ENCODE measurements at places on chromosomes 6 and 20.

- no peak for DNase-seq
These were observed 20.1 kb downstream of the SAMD5 start for GRCh38 chr6:147528511-147529145.

DNA sequence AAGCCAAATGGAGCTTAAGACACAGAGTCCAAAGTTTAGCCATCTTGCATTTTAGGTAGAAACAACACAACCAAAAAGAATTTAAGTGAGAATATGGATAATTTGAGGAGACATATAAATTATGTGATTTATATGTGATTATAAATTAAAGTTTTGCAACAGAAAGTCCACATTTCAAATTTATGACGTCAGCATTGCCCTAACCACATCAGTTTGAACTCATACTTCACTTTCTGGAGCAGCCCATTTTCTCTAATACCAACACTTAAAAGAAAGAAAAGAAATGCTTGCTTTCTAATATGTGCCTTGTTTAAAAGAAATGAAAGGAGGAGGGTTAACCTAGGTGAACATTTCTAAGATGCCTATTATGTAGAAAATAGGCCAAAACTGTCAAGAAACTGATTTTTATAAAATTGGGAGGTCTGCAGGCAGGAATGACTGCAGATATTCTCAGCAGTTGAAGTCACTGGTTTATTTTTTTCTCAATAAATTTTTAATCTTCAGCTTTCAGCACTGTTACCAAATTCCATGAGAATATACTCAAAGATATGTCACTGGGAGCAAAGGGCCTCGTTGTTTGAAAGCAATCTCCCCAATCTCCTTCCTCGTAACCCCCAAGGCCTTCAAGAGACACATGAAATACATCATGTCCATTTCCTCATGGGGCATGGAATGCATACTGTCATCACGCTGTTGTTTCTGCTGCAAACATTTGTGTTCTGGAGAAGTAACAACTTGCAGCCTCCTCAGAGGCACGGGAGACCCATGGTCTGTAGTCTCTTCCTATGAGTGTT lies 137.8 kb downstream of the SOD2 start:
- no peak for DNase-seq

DNA sequence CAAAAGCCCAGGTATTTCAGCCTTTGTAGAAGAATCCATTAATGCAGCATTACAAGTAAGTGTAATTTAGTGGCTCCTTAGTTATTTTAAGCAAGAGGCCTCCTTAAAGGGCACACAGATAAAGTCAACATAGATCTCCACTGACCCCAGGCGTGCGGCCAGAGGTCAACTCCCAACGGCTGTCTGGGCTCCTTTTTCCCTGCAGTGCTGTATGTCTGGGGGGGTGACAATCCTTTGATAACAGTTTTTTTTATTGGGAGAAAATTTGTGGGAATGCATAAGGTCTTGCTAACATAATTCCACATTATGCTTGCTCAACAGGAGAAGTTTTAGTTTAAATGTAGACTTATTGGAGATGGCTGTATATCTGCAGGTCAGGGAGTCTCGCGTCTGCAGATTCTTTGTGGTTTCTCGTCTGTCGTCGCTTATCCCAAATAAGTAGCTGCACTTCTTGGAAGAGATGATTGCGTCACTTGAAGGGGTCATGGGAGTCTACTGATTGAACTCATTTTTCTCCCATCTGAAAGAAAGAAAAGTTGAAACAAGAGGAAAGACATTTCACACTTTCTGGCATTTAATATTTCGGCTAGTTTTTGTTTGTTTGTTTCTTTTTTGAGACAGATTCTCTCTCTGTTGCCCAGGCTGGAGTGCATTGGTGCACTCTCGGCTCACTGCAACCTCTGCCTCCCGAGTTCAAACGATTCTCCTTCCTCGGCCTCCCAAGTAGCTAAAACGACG lies 151.7 kb upstream of the AKAP12 start:
- no peak for DNase-seq

DNA sequence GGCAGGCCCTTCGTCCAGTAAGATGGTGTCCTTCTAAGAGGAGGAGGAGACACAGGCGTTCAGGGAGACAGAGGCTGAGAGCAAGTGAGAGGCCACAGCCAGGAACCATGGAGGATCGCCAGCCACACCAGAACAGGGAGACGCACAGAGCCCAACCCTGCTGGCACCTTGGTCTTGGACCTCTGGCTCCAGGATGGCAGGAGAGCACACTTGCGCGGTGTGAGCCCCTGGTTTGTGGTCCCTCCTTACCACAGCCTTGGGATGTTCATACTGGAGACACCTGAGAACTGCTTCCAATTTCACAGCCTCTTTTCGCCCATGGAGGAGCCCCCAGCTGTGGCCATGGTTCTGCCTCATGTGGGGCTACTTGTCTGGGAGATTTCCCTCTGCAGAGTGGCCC lies 222.4 kb downstream of the DLL1 start:
- DNase-seq = no peak

DNA sequence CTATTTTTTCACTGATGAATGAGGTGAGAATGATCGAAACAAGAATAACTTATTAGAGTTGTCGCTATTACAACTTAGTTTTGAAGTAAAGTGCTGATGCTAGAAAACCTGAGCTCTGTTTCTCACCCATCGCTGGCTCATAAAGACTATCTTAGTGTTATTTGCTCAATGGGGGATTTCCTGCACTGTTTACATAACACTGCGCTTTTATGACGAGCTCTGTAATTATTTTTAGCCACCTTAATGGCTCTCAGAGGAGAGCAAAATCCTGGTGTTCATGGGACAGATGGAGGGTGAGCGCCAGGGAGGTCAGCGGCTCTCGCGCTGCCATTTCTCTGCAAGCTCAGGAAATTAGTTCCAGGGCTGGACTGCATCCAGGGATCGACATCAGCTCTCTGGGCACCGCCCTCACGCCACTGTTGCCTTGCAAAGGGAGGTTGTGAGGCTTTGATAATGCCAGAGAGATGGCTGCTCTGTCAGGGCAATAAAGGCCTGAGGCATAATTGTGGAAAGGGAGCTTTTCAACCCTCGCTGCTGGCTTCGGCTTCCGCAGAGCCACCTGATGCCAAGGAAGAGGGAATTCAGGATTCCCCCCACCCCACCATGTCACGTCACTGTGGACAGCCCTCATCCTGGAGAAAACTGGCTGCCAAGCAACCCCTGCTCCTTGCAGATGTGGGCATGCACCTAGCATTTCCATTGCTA lies 72.0 kb downstream of the DACT2 start:
- DNase-seq = no peak

- DNase-seq = no peak
These were observed 71.0 kb upstream of the FOXO3 start for GRCh38 chr6:108489699-108490098.

GRCh38 chr20:16368645-16369292 lies 204.5 kb downstream of the KIF16B start:
- DNase-seq = no peak

GRCh38 chr6:61755739-61756138 lies 530.3 kb downstream of the KHDRBS2 start:
- DNase-seq = no peak

DNA sequence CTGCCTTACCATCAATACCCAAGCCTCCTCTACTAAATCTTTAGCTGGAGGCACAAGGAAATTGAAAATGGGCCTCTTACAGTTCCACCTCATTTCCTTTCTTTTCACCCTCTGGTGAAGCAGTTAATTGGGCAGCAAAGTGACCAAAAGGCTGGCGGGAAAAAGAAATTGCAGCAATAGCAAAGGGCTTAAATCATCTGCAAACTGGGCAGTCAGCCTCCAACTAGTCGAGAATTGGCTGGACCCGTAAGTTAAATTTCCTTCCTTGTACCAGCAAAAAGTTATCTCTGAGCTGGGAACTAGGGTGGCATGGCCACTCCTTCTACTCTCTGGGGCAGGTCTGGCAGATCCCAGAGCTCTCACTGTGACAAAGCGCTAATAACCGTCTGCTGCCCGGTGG lies 33.5 kb downstream of the GHRH start:
- no peak for DNase-seq

DNA sequence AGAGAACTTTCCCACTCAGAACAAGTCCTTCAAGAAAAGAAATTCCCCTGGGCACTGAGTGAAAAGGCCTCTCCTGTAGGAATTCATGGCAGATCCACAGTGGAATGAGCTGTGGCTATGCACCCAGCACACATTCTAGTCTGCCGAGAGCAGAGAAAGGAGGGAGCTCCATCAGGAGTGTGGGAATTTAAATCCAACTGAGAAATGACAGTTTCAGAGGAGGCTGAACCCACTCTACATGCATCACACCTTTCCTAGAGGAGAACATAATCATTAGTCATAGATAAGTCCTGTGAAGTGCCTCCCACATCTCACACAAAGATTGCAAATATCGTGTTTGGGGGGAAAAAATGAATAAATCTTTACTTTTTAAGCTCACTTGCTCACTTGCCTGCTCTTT lies 530.2 kb upstream of the HTR1E start:
- no peak for DNase-seq

DNA sequence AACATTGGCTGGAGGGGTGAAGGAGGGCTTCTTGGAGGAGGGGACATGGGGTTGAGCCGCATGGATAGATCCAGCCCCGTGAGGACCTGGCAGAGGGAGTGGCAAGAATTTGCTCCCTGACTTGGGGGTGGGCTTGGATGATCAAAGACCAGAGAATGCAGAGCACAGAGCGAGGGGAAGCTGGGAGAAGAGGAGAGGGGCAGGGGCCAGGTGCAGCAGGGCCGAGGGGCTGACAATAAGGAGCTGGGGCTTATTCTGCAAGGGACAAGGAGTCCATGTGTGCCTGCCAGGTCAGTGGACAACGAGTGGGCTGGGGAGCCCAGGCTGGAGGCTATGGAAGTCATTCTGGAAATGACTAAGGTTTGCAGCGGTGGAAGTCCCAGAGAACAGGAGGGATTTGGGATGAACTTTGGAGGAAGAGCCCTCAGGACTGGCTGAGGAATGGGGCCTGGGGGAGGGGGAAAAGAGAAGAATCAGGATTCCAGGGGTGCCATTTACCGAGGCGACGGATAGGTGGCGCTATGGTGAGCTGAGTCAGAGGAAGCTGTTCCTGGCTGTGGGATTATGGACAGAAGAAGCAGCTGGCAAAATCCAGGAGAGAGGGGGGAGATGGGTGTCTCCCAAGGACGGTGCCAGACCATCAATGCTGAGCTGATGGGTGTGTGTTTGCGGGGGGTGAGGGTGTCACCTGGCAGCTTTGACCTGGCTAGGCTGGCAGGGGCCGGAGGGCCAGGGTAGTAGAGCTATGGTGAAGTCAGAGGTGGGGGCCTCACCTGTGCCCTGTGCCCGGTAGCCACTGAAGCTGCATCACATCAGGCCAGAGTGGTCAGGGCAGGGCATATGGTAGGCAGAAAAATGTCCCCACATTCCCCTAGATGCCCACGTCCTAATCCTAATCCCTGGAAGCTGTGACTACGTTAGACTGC lies 7.8 kb downstream of the KCNG1 start:
- no peak for DNase-seq

DNA sequence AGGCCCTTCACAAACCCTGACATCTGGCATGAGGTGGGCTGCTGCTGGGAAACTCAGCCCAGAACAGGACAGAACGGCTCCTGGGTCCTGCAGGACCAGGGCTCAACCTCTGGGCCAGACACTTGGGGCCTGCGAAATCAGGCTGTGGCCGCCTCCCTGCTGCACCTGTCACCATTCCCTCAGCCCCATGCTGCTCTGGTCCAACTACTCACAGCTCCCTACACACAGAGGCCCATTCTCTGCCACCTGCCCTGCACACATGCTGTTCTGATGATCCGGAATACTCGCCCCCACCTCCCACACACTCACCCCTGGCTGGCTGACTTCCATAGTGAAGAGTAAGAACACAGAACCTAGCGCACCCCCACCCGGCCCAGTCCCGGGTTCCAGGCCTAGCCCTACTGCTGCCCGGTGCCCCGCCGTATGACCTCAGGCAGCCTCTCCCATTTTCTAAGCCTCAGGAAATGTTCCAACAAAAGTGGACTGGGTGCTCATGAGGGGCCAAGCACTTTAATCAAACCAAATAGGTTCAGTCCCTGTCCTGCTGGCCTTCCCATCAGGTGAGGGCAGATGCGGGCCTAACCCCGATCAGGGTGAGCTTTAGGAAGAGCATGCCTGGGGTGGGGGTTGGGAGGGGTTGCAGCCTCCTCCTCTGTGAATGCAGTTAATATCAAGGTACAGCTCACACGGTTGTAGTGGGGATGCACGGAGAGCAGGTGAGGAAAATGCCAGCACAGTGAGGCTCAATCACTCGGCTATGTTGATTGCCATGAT lies 3.9 kb downstream of the PEDS1 start:
- DNase-seq = no peak

GRCh38 chr6:137044366-137045221 lies at the start of gene IL20RA:
TSS of gene IL20RA (minus strand) at chr6:137044965. CDS start at chr6:137044728, 237 bp downstream.
- DNase-seq = no peak

DNA sequence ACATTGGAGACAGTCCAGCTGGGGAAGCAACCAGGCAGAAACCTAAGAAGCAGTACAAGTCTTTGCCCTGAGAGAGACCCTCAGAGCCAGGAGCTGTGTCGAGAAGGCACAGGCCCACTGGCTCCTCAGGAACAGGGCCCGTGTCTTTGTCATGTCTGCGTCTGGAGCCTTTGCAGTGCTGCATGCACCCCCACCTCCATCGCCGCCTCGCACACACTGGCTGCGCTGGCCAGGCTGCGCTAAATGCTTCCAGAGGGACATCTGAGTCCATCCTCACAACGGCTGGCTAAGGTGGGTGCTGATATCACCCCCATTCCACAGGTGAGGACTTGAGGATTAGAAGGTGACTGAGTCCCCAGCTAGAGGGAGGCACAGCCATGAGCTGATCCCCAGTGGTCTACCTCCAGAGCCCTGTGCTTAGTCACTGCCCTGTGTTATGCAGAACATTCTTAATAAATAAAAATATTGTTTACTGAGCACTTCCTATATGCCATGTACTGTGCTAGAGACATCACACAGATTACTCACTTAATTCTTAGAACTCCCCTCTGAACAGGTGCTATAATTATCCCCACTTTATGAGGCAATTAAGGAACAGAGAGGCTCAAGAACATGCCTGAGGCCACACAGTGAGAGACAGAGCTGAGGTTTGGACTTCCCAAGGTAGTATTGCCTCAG lies 27.6 kb downstream of the GABRR2 start:
- DNase-seq = no peak

DNA sequence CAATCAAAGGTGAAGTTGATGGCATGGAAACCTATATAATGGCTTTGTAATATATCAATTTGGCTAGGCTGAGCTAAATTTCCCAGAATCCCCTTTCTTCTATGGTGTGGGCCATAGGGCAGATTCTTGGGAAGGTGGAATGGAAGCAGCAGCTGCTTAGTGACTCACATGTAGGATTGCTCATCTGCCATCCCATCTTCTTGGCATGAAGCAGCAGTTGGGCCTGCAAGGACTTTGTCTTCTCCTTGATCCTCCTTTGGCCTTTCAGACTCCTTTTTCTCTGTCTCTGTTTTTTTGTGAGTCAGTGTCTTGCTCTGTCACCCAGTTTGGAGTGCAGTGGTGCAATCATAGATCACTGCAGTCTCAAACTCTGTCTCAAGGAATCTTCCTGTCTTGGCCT lies 52.6 kb upstream of the CEP162 start:
- no peak for DNase-seq

- DNase-seq = no peak
These were observed 348.3 kb downstream of the DHX35 start for GRCh38 chr20:39310363-39310995.

GRCh38 chr6:106113256-106113959 lies 27.3 kb downstream of the PRDM1 start:
- DNase-seq = no peak

GRCh38 chr6:15734118-15734897 lies 71.5 kb upstream of the DTNBP1 start:
- DNase-seq = no peak
